ENCODE measurements at places on chromosomes 5 and 9. TPM values are rescaled to one million over a fixed set of nuclear protein-coding genes. Genes with fewer than 3 reads are reported as not detected.
A peak's percentile ranks its signal among the peaks of the same experiment; 100 is the strongest.

DNA sequence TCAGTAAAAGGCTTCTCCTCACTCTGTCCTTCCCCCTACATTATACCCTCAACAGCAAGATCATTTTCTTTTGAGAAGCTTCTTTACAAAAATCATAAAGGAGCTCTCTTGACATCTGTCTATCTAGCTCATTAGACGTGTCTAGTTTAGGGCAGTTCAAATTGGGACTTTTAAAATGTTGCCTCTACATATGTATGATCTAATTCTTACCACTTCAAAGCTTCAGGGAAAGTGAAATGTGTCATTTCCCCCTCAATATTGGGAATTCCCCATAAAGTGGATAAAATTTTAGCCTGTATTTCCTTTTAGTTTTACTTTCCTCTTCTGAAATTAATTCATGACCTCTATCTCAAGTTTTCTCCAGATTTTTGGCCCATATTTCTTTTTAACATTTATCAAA lies 323.7 kb downstream of the ARRDC3 start:
- DNase-seq, result no peak

- no peak for DNase-seq
These were observed 34.1 kb downstream of the NEK6 start for GRCh38 chr9:124291801-124292396.

- DNase-seq, result no peak
These were observed 33.0 kb downstream of the ERGIC1 start for GRCh38 chr5:172866802-172867748.

DNA sequence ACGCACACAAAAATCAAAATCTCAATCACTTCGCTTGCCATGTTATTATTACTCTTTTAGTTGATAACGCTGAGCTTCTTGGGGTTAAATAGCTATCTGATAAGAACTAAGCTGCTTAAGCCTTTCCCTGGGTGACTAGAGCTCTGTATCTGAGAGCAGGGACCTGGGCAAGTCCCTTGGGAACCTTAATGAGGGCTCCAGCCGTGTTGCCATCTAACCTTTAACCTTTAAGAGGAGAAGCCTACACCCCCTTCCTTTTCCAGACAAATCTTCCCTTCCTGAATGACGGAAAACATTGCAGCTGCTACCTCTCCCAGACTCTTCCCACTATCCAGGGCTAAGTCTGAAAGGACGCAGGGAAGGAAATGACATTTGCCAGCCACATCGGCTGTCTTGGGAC lies 216.5 kb upstream of the RAI14 start:
- no peak for DNase-seq

- no peak for DNase-seq
These were observed 33.7 kb upstream of the MVB12B start for GRCh38 chr9:126292736-126293521.

The CATSPER3 gene
- not detected for total RNA-seq

DNA sequence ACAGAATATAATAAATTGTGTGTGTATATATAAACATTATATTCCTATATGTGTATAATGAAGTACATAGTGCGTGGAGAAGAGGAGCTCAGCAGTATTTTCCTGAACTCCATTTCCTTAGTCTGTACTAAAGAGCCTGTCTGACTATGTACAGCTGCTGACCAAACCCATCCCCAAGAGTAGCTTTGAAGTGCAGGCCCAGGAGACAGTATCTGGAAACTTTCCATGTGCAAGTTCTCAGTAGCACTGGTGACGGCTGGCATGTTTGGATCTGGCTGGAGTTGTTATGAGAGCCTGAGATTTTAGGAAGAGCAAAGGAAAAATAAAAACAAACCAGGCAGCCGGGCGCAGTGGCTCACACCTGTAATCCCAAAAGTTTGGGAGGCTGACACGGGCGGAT lies 244.2 kb downstream of the RFK start:
- no peak for DNase-seq

GRCh38 chr5:45454114-45454513 lies 242.1 kb downstream of the HCN1 start:
- DNase-seq, result peak; percentile 51

The CNTLN gene
- total RNA-seq, result 18.3 TPM

DNA sequence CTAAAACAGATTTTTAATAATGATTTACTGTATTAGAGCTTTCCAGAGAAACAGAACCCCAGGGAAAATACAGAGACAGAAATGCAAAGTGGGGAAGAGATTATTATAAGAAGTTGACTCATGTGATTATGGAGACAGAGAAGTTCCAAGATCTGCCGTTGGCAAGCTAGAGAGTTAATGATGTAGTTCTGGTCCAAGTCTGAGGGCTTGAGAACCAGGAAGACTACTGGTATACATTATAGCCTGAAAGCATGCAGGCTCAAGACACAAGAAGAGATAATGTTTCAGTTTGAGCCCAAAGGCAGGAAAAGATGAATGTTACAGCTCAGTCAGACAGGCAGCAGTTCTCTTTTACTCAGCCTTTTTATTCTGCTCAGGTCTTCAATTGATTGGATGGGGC lies 98.8 kb upstream of the NFIL3 start:
- DNase-seq, result no peak

- no peak for DNase-seq
These were observed 34.2 kb upstream of the CHD1 start for GRCh38 chr5:98963019-98963418.

The OGN gene
- 16.4 TPM for total RNA-seq

GRCh38 chr9:25537808-25538207 lies 140.4 kb downstream of the TUSC1 start:
- no peak for DNase-seq

DNA sequence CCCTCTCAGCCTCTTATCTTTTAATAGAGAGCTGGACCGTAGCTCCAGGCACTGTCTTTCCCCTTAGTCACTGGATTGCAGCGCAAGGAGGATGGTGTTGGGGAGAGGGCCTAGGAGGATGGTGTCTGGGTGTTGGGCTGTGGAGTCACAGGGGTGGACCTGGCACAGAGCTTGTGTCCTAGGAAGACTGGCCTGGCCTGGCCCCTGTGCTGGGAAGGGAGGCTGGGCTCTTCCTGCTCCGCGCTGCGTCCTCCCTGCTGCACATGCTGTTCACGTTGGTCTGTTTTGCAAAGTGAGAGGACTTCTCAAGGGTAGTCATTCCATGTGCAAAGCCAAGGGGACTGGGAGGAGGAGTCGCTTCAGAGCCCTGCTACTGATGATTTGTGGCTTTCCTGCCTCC lies 123.9 kb downstream of the EHMT1 start:
- DNase-seq, result no peak

DNA sequence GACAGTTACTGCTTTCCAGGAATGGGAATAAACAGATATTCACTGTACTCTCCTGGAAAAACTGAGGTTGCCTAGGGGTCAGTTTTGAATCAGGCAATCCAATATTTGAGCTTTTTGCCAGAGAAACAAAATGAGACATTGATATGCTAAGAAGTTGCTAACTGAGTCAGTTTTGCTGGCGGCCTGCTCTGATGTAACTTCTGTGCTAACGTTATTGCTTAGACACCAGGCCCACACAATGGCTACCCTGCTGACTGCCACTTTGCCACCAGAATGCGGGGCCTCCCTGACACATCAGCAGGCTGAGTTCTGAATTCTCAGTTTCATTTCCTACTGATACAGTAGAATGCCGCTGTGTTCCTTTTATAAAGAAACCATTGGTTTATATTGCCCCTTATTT lies 18.2 kb upstream of the ZNF618 start:
- no peak for DNase-seq

The AK6 gene
- 48.5 TPM for total RNA-seq

DNA sequence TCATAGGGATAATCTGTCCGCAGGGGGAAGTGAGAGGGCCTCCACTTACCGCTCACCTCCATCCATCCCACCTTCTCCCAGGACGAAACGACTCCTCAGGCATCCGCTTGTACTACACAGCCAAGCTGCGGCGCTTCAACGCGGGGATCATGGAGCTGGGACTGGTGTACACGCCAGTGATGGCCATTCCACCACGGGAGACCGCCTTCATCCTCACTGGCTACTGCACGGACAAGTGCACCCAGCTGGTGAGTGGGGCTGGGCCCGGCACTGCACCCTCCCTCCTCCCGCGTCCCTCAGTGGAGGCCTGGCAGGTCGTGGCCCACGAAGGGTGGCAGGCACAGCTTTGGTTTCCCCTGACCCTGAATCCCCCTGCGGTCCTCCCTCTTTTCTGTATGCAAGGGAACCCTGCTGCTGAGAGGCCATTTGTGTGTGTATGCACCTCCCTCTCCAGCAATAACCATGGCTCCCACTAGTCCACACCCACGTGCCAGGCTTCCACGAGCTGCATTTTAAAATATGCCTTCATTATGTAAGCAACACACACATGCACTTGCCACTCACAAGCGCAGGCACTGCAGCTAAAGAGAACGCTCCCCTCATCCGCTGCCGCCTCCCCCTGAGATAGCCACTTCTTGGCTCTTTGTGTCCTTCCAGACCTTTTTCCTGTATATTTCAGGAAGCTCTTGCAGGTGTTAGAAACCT lies 11.8 kb downstream of the DBH start:
- no peak for DNase-seq

Measured in Karpas-422 (cell line).